ENCODE measurements at places on chromosomes 3 and 15. TPM values are rescaled to one million over a fixed set of nuclear protein-coding genes. Genes with fewer than 3 reads are reported as not detected.

- DNase-seq: no peak
These were observed 27.2 kb upstream of the UBE2Q2 start for GRCh38 chr15:75815811-75816719.

Gene SLC28A1
- not detected for total RNA-seq

Gene TRIP4
- 12.8 TPM for total RNA-seq

DNA sequence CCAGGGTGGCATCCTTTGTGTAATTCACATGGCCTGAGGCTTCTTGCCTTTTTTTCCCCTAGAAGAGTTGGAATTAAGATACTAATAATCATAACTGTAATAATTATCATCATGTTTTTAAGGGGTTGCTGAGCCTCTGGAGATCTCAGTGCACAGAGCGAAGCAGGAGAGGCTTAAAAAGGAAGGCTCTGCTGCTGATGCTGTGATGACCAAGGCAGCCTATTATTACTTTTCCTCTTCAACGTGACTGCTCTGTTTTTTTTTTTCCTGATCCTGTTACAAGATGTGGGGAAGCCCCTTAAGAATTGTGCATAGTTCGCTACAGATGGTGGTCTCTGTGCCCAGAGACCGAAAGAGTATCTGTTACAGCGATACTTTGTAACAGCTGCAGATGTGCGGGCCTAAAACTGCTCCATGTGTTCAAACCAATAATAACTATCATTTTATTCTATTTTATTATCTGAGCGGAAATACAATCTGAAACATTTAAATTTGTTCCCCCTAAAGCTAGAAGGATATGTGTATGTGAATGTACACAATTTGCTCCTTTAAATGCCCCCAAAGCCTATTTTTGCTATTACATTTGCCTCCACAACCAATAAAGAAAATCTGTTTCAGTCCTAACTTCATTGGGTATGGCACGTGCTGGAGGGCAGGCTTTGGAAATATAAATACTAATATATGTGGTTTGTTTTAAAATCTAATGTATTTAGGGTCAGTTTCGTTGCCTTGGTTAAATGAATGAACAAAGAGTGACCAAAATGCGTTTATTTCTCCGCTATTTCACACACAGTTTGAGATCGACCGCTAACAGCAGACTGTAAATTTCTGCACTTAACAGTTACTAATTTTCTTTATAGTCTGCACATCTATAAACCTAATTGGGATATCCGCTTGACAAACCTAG lies 4.6 kb downstream of the SHOX2 start:
- no peak for DNase-seq

Gene CHRFAM7A
- 0.13 TPM for total RNA-seq

Gene MORC1
- total RNA-seq: not detected

Gene CHRNA5
- 1.6 TPM for total RNA-seq

GRCh38 chr3:194689493-194689944 lies 3.8 kb downstream of the FAM43A start:
- DNase-seq: no peak
